Karpas-422 (cell line): ENCODE measurements at places on chromosomes 7 and 10. TPM values are rescaled to one million over a fixed set of nuclear protein-coding genes. Genes with fewer than 3 reads are reported as not detected.

The GRID2IP gene
- total RNA-seq = not detected in 2 replicates

The EGFR gene
- total RNA-seq = not detected in 2 replicates

The GNAT3 gene
- 0.26 and 0.43 TPM in 2 replicates for total RNA-seq

The PILRA gene
- total RNA-seq = 2.3 and 2.4 TPM in 2 replicates

The PAX4 gene
- total RNA-seq = not detected in 2 replicates

DNA sequence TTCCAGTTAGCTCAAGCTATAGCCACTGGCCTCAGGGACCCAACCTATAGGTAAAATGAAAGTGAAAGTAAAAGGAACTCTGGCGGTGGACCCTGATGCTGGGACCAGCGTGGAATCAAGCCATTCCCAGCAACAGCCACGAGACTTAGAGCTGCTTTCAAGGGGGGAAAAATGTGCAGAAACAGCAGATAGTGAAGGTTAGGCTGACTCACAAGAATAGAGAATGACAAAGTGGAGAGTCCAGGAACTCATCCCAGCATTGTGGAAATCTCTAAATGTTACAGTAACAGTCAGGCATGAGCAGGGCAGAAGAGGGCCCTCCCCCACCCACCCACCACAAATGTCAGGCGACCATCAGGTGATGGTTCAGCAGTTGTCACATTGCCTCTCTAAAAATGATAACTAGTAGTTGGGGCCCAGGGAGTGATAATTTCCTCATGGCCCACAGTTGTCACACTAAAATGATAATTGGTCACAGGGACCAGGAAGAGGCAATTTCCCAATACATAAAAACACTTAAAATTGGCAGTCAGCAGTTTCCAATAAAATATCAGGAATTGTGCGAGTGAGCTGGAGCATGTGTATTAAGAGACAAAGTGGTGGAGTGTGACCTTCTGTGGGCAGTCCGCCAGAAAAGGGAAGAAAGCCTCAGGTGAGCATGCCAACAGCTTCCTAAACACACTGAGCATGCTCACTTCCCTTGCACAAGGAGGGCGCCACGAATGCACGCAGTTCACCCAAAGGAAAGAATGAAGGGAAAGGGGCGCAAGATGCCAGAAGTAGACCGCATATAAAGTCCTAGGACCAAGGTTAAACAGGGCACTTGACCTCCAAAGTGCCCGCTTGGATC is 129.8 kb upstream of the PPP1R3A start:
- H3K36me3 ChIP-seq = no peaks in the 10 kb centered on the region
- H3K4me3 ChIP-seq = peak overlapping the region; percentile 57
- peaks cover 10% of the 10 kb centered on the region for H3K4me1 ChIP-seq
- no peak for DNase-seq

- no peak overlapping the region for H3K27ac ChIP-seq
- peaks cover 10% of the 10 kb centered on the region for H3K4me1 ChIP-seq
- H3K4me3 ChIP-seq = no peak overlapping the region
- H3K27me3 ChIP-seq = no peaks in the 10 kb centered on the region
Measured at GRCh38 chr10:67735430-67735829, 39.4 kb upstream of the CTNNA3 start.

DNA sequence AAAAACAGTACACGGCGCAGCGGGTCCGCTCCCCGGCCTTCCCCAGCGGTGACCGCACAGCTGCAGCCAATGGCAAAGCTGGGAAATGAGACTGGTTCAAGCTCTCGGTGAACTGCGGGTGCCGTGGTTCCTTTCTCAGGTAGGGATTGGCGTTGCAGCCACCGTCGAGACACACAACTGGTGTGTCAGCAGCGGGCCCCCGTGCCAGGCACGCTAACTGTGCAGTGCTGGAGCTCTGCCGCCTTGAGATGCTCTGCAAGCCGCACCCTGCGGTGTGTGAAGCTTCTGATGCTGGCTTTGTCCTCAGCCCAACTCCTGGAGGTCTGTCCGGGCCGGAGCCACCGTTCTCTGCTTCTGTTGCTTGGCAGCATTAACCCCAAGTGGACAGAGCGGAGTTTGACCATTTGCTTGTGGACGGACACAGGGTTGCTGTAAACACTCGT is 20.6 kb upstream of the NKX6-2 start:
- no peak overlapping the region for H3K27ac ChIP-seq
- no peaks in the 10 kb centered on the region for H3K4me1 ChIP-seq
- H3K36me3 ChIP-seq = no peaks in the 10 kb centered on the region
- no peak for DNase-seq
- no peak overlapping the region for H3K4me3 ChIP-seq

GRCh38 chr10:79140085-79140793 is 71.5 kb downstream of the ZMIZ1 start:
- no peak overlapping the region for H3K4me3 ChIP-seq
- no peak overlapping the region for H3K27ac ChIP-seq
- H3K36me3 ChIP-seq = no peaks in the 10 kb centered on the region
- H3K4me1 ChIP-seq = peaks cover 30% of the 10 kb centered on the region
- DNase-seq = no peak
- H3K27me3 ChIP-seq = no peaks in the 10 kb centered on the region

GRCh38 chr10:78405231-78405630 is 371.6 kb downstream of the RPS24 start:
- H3K27ac ChIP-seq = no peak overlapping the region
- DNase-seq = no peak
- no peaks in the 10 kb centered on the region; the same call in 1 of the 2 replicates for H3K4me1 ChIP-seq
- H3K4me3 ChIP-seq = no peak overlapping the region
- H3K27me3 ChIP-seq = no peaks in the 10 kb centered on the region

DNA sequence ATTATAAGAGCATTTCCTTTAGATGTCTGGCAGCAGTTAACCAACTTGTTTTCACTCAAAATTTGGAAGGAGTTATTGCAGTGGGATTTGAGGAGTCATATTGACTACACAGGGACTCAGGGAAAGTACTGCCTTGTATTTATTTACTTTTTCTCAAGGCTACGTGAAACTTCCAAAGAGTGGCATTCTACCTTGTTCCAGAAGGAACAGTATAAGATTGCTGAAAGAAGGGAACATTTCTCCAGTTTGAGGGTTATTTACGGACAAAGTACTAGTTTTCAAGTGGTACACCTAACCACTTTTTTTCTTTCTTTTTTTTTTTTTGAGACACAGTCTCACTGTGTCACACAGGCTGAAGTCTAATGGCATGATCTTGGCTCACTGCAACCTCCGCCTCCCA is 5.1 kb downstream of the MORN4 start:
- no peaks in the 10 kb centered on the region for H3K27me3 ChIP-seq
- H3K27ac ChIP-seq = no peak overlapping the region
- H3K36me3 ChIP-seq = no peaks in the 10 kb centered on the region
- no peak overlapping the region for H3K4me3 ChIP-seq

- H3K4me1 ChIP-seq = no peaks in the 10 kb centered on the region
- H3K27me3 ChIP-seq = no peaks in the 10 kb centered on the region
- H3K4me3 ChIP-seq = no peak overlapping the region
- no peak overlapping the region for H3K27ac ChIP-seq
- DNase-seq = no peak
Measured at GRCh38 chr10:59668096-59668495, 41.6 kb downstream of the SLC16A9 start.

DNA sequence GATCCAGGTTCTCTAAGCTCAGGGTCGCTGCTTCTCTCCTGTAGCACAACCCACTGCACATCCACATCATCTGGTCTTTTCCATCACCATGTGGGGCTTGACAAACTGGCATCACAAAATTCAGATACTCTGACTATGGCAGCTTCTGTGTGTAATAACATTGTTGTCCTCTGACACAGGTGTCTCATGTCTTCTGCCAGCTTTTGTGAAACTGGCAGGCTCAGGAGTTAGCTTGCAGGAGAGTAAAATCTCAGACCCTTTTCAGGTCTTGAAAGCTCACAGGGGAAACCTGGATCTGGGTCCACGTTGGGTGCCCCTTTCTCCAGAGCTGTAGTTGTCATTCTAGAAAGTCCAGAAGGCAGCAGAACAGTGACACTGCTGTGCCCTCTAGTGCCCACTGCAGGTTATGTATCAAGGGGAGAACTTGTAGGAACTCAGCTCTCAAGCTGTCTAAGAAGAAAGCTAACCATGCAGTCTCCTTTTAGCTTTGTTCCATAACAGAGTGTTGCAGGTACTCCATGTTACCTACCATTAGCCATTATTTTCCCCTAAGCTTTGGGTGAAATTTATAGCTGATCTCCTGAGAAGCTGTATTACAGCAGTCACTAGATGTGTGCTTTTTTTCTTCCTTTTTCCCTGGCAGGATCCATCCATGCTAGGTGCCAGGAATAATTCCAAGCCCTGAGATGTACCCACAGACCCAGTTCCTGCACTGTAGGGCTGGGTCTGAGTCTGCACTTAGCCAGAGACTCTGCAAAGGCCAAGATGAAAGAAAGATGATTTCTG is 102.7 kb downstream of the ZNF248 start:
- no peaks in the 10 kb centered on the region for H3K36me3 ChIP-seq
- H3K27me3 ChIP-seq = no peaks in the 10 kb centered on the region
- peak; percentile 79 for DNase-seq
- no peak overlapping the region for H3K27ac ChIP-seq

- H3K4me1 ChIP-seq = no peaks in the 10 kb centered on the region
- no peak overlapping the region for H3K27ac ChIP-seq
- DNase-seq = no peak
Measured at GRCh38 chr10:69684981-69685353, 54.9 kb downstream of the FAM241B start.

GRCh38 chr10:72802332-72802731 is 91.2 kb upstream of the OIT3 start:
- H3K4me1 ChIP-seq = peaks cover 16% of the 10 kb centered on the region
- no peak overlapping the region for H3K27ac ChIP-seq
- H3K27me3 ChIP-seq = no peaks in the 10 kb centered on the region

DNA sequence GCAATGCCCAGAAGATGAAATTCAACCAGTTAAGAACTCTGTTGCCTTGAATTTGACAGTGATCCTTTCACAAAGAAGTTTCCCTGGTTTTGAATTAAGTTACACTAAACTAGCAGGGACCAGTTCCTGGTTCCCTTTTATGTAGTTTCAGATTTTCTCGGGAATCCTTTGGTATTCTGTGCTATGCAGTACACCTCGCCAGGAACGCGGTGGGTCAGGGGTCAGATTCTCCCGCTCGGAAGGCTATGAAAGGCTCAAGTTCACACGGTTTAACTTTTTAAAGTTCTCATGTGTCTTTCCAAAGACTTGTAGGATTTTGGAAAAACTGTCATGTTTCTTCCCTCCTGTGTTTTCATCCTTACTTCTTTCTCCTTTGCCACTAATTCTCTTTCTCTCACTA is 104.7 kb upstream of the PRR15 start:
- no peak overlapping the region for H3K4me3 ChIP-seq
- DNase-seq = no peak
- no peaks in the 10 kb centered on the region for H3K4me1 ChIP-seq
- H3K36me3 ChIP-seq = no peaks in the 10 kb centered on the region
- no peaks in the 10 kb centered on the region for H3K27me3 ChIP-seq

DNA sequence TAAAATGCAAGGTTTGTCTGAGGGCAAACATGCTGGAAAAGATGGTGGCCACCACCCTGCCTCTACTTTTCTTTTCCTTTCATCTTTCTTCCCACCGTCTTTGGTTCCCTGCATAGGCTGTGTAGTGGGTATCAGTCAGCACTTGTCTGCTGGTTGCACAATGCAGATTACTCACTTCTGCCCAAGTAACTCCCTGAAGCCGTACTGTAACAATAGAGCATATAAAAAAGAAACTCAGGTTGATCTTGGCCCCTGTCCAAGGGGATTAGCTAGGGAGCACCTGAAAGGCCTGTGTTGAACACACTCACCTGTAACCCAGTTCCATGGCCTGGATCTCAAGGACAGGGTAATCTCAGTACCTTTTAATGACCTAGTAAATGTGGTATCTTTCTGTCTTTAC is 533.0 kb upstream of the GALNT17 start:
- no peaks in the 10 kb centered on the region; the same call in 1 of the 2 replicates for H3K36me3 ChIP-seq
- no peaks in the 10 kb centered on the region; the same call in 1 of the 2 replicates for H3K27me3 ChIP-seq
- DNase-seq = no peak
- peaks cover 6% of the 10 kb centered on the region for H3K4me1 ChIP-seq

DNA sequence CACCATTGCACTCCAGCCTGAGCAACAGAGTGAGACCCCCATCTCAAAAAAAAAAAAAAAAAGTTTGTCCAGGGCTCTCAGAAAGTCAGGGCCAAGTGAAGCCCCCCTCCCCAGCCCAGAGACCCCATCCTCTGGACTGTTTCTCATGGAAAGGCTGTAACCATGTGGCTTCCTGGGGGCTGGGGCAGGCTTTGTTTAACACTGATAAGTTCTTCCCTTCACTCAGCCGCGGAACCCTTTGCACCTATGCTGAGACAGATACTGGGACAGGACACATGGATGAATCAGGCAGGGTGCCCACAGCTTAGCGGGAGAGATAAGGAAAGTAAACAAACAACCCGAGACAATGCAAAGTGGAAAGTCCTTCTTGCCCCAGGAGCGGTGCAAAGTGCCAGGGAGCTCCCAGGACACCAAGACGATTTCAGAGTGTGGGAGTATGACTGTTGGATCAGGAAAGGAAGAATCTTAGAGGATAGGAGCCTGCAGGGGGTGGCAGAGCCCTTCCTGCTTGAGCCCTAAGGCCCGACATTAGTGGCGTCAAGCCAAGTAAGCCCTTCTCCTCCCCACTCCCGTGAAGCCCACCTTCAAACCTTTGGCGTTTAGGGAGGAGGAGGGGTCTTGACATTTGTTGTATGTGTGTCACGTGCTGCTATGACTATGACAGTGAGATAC is 11.6 kb downstream of the MLXIPL start:
- no peaks in the 10 kb centered on the region for H3K27me3 ChIP-seq
- H3K4me1 ChIP-seq = no peaks in the 10 kb centered on the region
- H3K36me3 ChIP-seq = no peaks in the 10 kb centered on the region
- H3K27ac ChIP-seq = no peak overlapping the region
- DNase-seq = no peak
- H3K4me3 ChIP-seq = no peak overlapping the region

- DNase-seq = no peak
- H3K4me3 ChIP-seq = no peak overlapping the region
- no peaks in the 10 kb centered on the region for H3K27me3 ChIP-seq
Measured at GRCh38 chr10:58320351-58321049, 14.3 kb upstream of the UBE2D1 start.

DNA sequence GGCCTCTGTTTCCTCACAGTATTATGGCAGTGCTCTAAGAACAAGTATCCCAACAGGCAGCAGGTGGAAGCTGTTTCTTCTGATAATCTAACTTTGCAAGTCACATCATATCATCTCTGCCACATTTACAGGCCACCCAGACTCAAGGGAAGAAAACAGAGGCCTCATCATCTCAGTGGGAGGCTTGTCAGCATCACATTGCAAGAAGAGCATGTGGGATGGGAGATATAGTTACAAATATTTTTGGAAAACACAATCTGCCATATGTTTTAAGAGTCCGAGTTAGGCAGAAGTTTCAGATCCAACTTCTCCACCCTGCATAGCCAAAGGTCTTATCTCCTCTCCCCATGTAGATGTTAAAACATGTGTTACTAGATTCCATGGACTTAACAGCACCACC is 130.4 kb upstream of the PDE1C start:
- DNase-seq = no peak
- H3K27ac ChIP-seq = no peak overlapping the region
- H3K4me3 ChIP-seq = no peak overlapping the region
- no peaks in the 10 kb centered on the region for H3K27me3 ChIP-seq
- H3K36me3 ChIP-seq = no peaks in the 10 kb centered on the region

DNA sequence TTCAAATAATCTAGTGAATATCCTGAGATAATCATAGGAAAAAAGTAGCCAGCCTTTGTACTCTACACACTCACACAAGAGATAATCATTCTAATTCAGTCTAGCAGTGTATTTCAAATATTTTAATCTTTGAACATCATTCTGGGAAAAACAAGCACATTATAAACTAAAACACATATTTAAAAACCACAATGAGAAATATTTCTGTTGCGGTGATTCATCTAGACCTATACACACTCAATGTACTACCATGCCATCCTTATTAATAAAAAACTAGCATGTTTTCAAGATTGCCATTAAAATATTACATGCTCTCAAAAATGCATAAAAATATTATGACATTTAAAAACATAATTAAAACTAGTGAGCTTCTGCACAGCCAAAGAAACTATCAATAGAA is 11.8 kb downstream of the COG5 start:
- no peak overlapping the region for H3K4me3 ChIP-seq
- H3K27me3 ChIP-seq = no peaks in the 10 kb centered on the region
- peaks cover 60% of the 10 kb centered on the region for H3K36me3 ChIP-seq
- DNase-seq = no peak
